ENCODE measurements at places on chromosomes 6 and 20.

- DNase-seq: no peak
These were observed 148.8 kb downstream of the TRIM27 start for GRCh38 chr6:28775052-28775376.

- DNase-seq: no peak
These were observed 195.8 kb downstream of the HAO1 start for GRCh38 chr20:7744411-7744810.

DNA sequence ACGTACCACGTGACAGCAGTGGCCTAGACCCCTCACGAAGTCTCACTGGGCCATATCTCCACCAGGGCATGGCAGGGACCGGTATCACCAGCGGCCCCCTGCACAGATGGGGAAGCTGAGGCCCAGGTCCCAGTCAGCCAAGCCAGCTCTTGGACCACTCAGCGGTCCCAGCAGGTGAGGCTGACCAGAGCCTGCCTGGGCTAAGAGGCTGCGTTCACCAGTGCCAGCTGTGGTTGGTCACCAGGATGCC lies 2.6 kb upstream of the MRGBP start:
- DNase-seq: no peak

DNA sequence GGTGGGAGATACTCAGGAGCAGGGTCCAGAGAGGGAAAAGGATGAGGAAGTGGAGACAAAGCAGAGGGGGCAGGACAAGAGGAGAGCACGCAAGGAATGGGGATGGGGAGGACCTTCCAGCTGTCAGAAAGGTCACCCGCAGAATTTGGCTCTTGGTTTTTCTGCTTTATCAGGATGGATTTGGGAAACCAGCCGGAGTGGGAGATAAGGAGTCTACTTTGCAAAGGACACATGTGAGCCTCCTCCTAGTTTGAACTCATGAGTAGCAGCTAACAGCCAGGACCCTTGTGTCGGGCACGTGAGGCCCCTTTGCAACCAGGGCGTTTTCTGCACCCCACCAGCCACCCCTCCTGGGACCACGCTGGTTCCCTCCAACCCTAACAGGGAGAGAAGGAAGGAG lies 7.6 kb upstream of the MICA start:
- no peak for DNase-seq

GRCh38 chr20:44217342-44218092 lies 6.9 kb upstream of the OSER1 start:
- peak; percentile 55 for DNase-seq

GRCh38 chr6:7693827-7694226 lies 32.1 kb upstream of the BMP6 start:
- DNase-seq: no peak

DNA sequence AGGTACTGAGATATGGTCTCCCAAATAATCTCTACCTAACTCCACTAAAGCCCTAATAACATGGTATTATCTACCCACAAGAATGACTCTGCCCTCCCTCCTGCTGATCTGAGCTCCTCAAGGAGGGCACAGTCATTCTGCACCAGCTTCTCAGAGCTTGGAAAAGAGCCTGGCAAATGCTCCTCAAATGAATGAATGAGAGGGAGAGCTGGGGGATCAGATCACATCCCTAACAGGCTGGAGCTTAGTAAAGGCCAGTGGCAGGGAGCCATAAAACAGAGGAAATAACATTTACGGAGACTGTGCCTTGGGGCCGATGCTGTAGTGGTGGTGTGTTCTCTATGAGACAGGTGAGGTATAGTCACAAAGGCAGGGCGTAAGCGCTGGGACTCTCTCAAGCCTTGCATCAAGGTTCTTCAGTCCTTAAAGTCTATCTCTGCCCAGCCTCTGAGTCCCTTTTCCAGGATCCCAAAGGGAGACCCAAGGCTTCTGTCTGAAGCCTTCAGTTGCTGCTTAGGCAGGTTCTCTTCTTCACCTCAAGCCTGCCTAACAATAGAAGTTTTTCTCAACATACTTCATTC lies 7.2 kb upstream of the NNAT start:
- DNase-seq: no peak

- DNase-seq: no peak
These were observed 41.8 kb upstream of the DST start for GRCh38 chr6:56684342-56685101.

- DNase-seq: no peak
These were observed 29.8 kb downstream of the KCNS1 start for GRCh38 chr20:45070932-45071632.

GRCh38 chr20:40896814-40897700 lies 131.6 kb upstream of the TOP1 start:
- DNase-seq: no peak

DNA sequence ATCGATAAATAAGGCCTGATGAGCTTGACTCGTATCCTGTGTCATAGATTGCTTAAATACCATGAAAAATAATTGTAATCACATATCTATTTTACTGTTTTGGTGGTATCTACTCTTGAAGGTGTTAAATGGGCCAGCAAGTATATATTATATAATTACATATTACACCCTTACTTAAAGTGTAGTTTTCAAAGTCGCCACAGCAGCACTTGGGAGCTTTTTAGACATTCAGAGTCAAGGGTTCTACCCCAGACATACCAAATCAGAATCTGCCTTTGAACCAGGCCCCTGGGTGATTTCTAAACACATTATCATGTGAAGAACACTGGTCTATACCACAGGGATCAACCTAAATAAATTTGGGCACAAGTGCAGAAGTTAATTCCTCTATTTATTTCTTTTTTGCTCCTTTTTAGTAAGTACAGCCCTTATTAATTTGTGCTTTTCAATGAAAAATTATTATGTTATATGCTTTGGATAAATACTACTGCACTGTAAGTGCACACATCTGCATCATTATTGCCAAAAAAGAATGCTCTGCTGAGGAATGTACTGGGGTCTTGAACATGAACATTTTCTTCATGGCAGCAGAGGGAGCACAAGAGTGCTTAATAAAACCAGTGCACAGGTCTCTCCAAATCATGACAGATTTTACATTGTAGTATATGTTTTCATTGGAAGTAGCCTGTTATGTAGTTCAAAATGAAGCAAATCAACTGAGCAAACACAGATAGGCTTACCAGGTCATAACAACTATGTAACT lies 3.1 kb upstream of the ATXN1 start:
- DNase-seq: no peak

DNA sequence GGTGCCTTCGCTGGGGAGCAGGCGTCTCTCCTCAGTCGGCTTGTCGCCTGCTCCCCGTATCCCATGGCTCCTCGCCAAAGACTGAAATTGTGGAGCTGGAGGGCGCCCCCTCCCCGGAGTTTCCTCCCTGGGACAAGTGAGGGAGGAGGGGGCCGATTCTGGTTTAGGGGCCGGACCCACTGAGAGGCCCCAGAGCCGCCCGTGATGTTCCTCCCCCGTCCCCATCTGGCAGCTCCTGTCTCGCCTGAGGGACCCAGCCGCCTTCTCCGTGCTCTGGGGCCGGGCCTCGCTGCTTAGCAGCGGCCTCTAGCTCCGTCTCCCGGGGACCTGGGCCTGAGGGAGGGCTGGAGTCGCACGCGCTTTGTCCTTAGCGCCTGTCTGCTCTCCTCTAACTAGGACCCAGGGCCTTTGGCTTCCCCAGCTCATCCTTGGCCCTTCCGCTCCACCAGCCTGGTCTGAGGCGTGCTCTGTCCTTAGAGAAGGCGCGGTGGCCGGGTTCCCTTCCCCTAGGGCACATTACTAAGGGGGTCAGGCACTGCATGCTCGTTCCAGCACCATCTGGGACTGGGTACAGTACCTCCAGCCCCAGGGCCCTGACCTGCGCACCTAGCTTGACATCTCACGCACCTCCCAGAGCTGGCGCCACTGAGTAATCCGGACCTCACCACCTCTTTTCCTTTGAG lies 29.7 kb downstream of the SLC12A5 start:
- DNase-seq: no peak

GRCh38 chr20:7500231-7500663 lies 440.0 kb downstream of the HAO1 start:
- no peak for DNase-seq

DNA sequence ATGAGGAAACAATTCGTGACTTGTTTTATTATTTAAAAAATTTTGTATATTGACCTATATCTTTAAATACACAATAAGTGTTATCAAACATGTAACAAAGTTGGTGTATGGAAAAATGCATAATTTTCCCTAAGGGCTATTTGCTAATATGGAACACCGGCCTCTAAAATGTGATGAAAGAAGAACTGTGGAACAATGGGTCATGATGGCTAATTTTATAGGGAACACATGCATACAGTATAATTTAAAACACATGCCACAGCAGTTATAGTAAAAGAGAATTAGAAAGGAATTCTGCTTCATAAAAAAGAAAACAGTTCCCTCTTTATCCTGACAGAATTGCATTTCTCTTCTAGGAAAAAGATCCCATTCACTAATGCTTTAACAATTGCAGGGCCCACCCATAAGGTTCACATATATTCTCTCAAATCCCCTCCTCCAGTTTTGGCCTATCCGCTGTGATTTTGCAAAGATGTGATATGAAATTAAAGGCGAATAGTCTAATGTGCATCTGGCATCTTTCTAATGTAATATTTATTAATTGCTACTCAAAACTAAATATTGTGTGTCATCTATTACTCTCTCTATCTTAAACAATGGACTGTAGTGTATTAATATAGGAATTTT lies 628.1 kb upstream of the CITED2 start:
- no peak for DNase-seq

- no peak for DNase-seq
These were observed 293.1 kb downstream of the SOX4 start for GRCh38 chr6:21886542-21887151.

- no peak for DNase-seq
These were observed 104.8 kb upstream of the KCNG1 start for GRCh38 chr20:51127713-51128112.

DNA sequence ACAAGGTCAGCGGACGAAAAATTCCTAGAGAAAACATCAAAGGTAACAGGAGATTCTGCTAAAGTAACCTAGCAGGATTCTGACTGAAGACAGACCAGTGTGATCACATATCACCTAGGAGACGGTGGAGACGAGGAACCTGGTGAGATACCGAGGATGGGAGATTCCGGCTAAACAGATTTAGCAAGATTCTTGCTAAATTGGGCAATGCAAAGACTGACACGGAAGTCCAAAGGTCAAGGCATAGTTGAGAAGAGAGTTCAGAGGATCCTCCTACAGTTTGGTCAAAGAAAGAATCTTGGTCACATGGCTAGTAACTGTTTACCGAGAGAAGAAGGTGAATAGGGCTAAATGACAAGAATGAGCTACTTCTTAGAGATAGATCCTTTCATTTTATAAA lies 61.1 kb downstream of the TMEM170B start:
- DNase-seq: no peak

DNA sequence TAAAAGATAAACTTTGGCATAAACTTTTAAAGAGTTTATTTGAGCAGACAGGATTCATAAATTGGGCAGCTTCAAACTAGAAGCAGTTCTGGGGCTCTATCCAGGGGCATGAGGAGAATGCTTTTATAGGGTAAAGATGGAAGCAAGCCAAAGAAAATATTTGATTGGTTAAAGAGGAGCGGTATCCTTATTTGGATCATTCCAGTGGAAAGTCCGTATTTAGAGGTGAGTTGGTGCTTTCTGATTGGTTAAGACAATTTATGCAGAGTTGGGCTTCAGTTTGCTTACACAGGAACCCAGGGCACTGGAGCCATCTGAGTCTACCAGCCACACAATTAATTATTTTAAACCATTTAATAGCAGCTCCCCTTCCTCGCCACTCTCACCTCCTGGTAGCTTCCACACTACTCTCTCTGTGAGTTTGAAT lies 37.9 kb upstream of the RNF217 start:
- no peak for DNase-seq

DNA sequence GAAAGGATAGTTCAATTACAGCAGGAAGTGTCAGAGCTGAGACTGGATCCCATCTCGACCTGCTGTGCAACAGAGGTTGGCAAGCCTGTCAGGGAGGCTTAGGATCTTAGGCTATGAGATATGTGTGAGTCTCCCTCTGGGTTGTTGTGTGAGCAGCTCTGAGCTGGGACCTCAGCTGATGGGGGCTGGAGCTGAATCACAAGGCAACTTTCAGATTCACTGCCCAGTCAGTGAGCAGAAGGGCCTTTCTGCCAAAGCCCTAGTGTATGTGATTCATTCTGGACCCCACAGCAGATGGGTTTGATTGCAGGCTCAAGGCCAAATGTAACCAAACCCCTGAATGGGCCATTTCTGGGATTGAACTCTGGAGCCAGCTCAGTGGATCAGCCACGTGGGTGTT lies 4.5 kb downstream of the PI3 start:
- DNase-seq: no peak

DNA sequence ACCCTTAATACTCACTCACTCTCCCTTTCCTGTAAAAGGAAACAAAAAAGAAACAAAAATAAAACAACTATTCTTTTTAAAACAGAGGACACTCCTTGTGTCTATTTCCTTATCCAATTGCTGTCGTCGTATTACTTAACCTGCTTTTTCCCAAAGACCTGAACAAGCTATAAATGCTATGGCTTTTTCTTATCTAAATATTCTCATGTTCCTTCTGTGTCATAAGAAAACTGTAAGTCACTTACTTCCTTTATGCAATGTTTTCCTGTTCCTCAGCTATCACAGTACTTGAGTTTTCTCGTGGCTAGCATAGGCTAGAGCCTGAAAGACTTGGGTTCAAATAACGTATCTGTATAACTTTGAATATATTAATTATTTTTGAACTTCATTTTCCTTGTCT lies 99.2 kb downstream of the IRAK1BP1 start:
- no peak for DNase-seq

- DNase-seq: no peak
These were observed 168.8 kb downstream of the EYA2 start for GRCh38 chr20:47063407-47063806.
